Activated T-cell treated with anti-CD3 and anti-CD28 coated beads for 48 hours (primary cell): ENCODE measurements at places on chromosomes 7 and 10.
A peak's percentile ranks its signal among the peaks of the same experiment; 100 is the strongest.

- no peak for DNase-seq
Measured at GRCh38 chr10:60613434-60613833, 164.8 kb upstream of the CDK1 start.

DNA sequence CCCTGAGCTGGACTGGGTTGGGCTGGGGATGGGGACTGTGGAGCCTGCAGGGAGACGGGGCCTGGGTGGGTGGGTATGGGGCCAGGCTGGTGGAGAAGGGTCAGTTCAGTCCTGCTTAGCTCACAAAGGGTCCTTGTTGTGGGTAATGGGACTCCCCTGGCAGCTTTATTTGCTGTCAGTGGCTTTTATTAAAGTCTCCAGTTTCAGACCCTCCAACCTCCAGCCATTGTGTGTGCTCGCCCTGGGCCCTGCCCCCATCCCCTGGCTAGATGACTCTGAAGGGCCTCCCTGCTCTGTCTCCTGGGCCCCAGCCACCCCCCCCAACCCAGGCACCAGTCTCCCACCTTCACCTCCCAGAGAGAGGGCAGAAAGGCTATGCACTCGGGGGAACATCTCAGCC lies 44.4 kb upstream of the SLF2 start:
- DNase-seq, result no peak

GRCh38 chr7:129271500-129272355 lies 46.9 kb downstream of the AHCYL2 start:
- peak; percentile 38 for DNase-seq

DNA sequence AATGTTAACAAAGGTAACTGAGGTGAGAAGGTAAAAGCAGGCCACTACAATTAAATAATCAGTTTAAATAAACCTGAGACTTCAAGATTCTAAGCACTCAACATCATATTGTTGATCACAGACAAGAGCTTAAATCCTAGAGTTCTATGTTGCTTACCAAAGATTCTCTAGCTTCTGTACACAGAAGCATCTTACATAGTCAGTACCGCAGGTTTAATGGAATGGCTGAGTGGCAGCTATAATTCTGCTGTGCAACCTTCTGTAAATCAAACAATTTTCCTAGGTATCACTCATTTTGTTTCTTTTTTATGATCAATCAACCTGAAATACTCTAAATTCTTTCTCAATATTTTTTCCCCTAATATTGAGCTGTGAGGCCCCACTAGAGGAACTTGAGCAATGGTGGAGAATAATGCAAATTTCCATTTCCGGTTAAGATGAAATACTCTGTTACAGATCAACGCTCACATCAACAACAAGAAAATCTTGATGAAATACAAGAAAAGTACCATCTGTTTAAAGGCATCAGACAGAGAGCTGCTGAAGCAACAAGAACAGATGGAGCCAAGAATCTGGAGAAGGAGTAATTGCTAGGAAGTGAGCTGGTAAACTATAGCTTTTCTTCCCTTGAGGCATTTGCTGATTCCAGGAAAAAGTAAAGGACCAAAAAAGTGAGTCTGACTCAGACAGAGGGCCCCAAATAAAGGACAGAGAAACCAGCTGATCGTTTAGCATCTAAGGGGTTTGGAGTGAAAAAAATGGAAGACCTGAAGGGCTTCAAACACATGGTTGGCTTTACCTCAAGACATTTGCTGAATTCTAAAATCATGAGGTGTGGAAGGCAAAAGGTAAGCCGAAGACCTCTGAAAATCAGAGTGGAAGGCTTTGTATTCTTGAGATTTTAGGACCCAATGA lies 22.6 kb downstream of the PNPLA8 start:
- DNase-seq, result no peak

GRCh38 chr7:31000161-31000693 lies 36.5 kb downstream of the GHRHR start:
- no peak for DNase-seq

DNA sequence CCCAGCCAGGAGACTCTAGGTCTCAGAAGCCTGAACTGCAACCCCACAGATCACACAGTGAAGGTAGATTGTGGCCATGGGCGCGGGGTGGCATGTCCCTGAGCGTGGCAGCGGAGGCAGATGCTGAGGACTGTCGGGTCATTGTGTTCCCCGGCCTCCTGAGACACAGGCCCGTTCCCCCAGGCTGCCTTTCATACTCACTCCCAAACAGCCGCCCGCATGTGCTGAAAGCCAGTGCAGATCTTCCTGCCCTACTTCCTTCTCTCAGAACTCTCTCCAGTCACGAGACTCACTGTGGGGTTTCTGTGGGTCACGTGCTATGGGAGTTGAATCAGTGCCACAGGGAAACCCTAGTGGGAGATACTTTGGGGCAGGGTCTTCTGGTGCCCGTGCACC lies 48.0 kb downstream of the ZNF467 start:
- DNase-seq, result no peak

- no peak for DNase-seq
Measured at GRCh38 chr10:80136134-80136571, 3.6 kb downstream of the PLAC9 start.

DNA sequence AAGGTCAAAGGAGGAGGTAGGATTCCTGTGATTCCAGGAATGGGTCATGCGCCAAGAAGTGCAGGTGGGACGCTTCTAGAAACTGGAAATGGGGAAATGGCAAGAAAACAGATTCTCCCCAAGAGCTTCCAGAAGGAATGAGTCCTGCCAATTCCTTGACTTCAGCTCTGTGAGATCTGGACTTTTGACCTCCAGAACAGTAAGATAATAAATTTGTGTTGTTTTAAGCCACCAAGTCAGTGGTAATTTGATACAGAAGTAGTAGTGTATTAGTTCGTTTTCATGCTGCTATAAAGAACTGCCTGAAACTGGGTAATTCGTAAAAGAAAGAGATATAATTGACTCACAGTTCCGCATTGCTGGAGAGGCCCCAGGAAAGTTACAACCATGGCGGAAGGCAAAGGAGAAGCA lies 178.6 kb upstream of the GALNT17 start:
- no peak for DNase-seq

DNA sequence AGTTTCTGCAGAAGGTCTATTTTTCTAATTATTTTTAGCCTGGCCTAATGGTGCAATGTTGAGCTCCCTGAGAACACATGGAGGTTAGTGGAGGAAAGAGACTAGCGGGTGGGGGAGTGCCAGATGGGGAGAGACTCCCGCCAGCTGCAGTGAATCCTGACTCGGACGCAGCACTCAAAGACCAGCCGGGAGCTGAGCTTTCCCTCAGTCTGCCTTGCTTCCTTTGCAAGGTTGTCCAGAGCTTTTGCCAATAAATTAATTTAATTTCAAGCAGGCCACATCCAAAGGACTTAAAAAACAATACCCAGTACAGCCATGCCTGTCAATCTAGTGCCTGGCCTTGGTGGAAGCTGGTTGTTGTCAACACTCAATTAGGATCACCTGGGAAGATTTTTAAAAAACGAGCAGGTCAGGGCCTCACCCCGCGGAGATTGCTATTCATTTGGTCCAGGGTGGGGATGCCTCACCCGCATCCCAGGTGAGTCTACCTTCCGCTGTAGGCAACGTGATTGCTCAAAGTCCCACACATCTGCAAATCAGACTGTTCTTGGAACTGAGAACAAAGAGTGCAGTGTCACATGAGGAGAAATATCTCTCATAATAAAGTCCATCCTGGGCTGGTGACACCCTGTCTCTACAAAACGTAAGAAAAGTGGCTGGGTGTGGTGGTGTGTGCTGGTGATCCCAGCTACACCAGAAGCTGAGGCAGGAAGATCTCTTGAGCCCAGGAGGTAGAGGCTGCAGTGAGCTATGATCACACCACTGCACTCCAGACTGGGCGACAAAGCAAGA lies 4.0 kb downstream of the CLRN3 start:
- no peak for DNase-seq

DNA sequence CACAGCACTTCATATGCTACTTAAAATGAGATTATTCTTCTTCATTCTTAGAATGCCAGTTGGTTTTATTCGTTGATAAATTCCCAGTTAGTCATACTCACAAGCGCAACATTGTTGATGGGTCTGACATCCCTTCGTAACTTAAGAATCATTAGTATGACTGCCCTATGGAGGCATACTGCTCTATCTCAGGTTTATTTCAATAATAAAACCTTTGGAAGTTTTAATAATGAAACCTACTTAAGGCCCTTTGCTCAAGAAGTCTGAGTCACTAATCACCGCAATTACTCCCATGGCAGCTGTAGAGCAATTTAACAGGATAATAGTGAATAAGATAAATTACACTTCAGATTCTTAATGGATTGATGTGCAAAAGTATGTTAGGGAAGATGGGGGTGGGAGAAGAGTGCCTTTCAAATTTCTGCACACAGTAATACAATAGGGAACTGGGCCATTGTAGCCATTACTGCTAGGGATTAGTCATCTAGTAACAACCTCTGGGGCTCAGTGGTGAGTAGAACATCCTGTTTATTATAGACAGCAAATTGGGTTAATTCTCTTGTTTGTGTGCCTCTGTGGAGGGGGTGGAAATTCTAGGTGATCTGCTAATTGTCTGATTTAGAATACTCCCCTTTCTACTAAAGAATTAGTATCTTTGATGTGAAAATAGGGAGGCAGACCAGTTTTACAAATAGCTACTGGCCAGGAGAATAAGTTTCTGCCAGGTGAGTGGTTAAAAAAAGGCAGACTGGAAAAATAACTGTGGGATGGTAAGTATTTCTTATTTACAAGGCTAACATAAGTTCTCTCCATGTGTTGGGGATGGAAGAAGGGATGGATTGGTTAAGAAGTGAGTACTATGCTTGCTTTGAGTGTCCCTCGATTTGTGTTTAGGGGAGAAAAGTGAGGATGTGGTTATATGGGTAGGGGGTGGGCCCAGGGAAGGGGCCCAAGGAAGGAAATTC lies 74.5 kb upstream of the VKORC1L1 start:
- no peak for DNase-seq

DNA sequence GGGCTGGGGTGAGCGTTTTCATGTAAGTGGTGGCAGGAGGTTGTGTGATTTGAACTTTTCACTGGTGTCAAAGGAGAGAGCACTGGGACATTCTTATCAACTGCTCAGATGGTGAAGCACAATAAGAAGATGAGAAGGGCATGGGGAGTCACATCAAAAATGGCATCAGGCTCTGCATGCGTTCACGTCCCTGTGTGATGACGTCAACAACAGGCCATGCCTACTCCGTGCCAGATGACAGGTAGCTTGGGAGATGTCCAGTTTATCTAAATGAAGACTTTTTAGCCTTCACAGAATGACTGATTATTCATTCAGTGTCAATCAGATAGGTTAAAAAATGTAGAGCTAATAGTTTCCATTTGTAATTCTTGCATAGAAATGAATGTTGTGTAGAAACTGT lies 264.3 kb upstream of the POM121L12 start:
- DNase-seq, result no peak

DNA sequence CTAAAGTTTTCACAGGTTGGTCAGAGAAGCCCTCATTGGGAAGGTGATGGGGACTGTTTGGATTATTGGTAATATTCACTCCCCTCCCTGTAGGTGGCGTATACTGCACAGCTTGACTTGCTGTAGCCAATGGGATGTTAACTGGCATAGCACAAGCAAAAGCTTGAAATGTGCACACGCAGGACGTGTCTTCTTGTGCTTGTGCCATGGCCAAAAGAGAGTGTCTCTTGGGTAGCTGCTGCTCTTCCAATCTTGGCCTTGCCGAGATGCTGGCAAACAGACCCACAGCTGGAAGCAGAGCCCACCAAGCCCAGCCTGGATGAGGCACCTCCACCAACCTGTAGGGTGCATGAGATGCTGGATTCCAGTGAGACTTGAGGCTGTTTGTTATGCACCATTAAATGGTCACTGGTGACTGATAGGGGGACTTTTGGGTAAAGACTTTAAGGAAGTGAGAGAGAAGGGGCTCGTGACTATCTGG lies 266.0 kb downstream of the GRID1 start:
- DNase-seq, result no peak

DNA sequence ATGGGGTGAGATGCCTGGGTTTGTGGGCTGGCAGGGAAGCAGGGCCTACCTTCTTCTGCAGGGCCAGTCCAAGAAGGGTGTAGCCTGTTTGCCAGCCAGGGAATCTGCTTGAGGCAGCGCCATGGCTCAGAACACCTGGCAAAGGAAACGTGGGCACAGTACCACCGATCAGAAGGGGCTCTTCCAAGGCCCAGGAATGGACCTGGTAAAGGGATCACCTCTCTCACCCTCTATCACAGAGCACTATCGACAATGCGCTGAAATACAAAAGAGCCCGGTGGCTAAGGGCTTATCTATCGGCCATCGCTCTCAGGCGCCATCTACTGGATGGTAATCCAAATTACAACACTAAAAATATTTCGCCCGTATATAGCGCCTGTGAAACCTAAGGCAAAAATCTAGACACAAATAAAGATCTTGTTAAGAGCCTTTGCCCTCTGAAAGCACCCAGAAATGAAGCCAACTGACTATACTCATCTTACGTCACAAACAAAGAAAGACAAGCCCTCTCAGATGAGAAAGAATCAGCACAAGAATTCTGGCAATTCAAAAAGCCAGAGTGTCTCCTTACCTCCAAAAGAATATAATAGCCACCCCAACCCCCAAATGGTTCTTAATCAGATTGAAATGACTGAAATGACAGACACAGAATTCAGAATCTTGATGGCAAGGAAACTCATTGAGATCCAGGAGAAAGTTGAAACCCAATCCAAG lies 217.8 kb upstream of the HPS1 start:
- DNase-seq, result peak; percentile 4

DNA sequence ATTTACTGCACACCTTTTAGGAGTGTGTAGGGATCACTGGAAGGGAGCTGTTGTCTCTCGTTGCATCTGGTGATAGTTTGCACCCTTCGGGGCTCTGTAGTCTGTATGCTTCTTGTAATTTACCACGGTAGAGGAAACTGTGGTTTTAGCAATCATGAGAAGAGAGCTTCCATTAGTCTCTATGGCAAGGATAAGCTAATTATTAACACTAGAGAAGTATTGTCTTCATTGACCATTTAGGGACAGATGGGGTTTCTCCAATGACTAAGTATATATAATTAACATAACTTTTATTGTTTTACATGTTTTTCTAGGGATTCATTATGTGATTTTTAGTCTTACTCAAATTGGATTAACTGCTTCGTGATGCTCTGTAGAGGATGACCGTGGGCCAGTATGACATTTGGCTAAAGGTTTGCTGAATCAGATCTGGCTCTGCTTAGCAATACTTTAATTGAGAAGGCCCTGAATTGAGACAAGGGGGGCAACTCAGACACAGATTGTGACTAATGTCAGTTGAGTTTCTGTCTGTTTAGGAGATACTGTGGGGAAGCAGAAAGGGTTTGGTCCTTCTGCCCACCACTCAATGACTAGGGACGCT lies 8.7 kb downstream of the SLC18A2 start:
- DNase-seq, result no peak
